NCI-H1436 treated with DMSO at 0.1 percent for 48 hours (cell line): ENCODE measurements at places on chromosomes 6 and 20.

DNA sequence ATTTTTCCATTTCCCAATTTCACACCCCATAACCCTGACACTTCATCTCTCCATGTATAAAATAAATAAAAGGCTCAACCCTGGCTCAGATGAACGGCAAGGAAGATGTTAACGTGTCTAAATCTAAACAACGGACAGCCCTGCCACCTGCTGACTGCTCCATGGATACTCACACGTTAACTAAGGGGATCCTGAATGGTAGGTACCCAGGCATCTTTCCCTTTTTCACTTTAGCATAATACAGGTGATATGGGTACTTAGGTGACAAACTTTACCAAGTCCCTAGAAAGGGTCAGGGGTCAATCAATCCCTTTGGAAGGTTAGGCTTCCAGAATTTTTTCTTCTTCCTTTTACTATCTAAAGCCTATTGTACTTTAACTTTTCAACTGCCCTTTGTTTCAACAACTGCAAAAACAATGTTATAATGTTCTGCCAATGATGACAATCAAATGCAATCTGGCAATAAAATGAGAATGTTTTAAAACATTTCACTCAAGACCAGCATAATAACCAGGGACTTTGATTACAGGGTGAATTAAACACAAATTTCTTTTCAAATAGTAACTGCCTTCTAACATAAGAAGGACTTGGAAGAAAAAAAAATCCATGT is 52.4 kb upstream of the IPCEF1 start:
- no peak for DNase-seq

GRCh38 chr6:74939151-74939708 is 266.6 kb downstream of the COL12A1 start:
- DNase-seq, result no peak

DNA sequence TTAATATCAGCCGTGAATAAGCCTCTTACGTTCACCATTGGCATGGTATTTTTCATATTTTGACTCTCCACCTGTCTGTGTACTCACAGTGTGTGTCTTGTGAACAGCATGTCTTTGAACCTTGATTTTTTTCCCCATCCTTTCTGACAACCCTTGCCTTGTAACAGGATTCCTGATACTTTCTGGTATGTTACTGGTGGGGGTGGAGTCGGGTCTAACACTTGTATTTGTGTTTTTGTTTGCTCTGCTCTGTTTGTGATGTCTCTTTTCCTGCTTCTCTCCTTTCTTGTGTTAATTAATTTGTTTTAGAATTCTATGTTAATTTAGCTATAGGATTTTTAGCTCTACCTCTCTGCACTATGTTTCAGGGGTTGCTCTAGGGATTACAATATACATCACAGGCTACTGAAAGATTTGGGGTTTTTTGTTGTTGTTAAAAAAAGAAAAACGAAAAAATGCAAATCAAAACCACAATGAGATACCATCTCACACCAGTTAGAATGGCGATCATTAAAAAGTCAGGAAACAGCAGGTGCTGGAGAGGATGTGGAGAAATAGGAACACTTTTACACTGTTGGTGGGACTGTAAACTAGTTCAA is 245.1 kb downstream of the CDH4 start:
- no peak for DNase-seq

GRCh38 chr6:2746557-2747061 is 4.1 kb downstream of the MYLK4 start:
- no peak for DNase-seq

- no peak for DNase-seq
Measured at GRCh38 chr6:110897433-110897832, 22.8 kb downstream of the AMD1 start.

GRCh38 chr6:9511157-9511556 is 903.7 kb downstream of the TFAP2A start:
- no peak for DNase-seq

- DNase-seq, result no peak
Measured at GRCh38 chr6:13558718-13559117, 15.7 kb upstream of the SIRT5 start.

DNA sequence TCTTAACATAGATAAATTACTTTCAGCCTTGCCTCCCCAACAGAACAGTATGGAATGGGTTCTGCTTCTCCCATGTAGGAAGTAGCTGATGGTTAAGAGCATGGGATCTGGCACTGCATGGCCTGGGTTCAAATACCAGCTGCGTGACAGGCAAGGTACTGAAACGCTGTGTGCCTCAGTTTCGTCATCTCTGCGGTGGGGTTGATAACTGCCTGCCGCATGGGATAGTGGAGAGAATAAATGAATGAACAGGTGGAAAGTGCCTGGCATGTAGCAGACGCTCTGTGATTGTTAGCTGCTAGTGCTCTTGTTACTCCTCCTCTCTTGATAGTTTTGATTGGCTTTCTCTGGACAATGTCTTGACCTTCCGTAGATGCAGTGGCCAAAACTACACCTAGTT is 213.3 kb downstream of the ZDHHC14 start:
- DNase-seq, result no peak

GRCh38 chr6:122495612-122496011 is 24.0 kb upstream of the SERINC1 start:
- DNase-seq, result no peak

- DNase-seq, result no peak
Measured at GRCh38 chr20:56223352-56223751, 25.2 kb upstream of the MC3R start.

- no peak for DNase-seq
Measured at GRCh38 chr6:170222498-170223471, 68.1 kb downstream of the DLL1 start.

DNA sequence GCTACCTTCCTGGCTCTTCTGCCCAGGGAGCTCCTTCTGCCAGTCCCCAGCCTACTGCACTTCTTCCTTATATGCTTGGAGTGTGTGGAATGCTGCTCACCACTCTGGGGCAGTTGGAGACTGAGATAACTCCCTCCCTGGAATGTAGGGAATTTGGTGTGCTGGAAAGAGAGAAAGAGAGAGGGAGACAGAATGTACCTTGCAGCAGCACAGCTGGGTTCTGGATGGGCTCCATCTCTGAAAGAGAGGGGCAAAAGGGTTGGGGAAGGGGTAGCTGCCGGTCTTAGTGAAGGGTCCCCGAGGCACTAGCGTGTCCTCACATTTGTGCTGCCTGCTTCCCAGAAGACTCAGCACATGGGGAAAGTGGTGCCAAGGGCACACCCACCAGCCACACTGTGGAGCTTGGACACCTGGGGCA is 40.2 kb upstream of the DDR1 start:
- DNase-seq, result no peak

- DNase-seq, result peak; percentile 84
Measured at GRCh38 chr6:79421707-79422484, 115.3 kb downstream of the LCA5 start.
